ENCODE measurements at places on chromosomes 5 and 9.
A peak's percentile ranks its signal among the peaks of the same experiment; 100 is the strongest.

GRCh38 chr5:73450672-73451223, 2.2 kb upstream of the FOXD1 start:
- DNase-seq, result no peak

GRCh38 chr5:133205649-133206048, 153.8 kb downstream of the HSPA4 start:
- no peak for DNase-seq

GRCh38 chr9:130433168-130433946, 11.4 kb upstream of the ASS1 start:
- DNase-seq, result no peak

GRCh38 chr5:88770276-88771257, 112.4 kb downstream of the MEF2C start:
- no peak for DNase-seq

DNA sequence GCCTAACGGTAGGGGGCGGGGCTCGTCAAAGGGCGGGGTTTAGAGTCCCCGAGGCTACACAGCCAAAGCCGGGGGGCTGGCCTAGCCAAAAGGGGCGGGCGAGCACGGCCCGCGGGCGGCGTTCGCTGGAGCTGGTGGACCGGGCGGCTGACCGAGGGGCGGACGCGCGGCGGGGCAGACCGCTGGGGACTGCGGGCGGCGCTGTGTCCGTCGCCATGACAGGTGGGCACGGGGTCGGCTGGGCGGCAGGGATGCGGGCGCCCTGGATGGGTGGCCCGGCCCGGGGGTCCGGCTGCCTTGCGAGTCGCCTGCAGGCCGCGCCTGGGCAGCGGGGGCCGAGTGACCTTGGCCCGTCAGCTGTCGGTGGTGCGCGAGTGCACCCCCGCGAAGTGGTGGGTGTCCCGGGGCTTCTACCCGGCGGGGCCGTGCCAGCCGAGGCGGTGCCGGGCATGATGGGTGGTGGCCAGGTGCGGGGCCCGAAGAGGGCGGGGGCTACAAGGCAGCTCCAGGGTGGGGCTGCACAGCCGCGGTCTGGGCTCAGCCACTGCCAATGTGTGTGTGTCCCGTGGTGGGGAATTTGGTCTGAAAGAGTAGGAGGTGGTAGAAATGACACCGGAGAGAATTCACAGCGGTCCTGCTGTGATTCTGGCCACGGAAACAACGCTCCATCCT, at the start of gene CARD19:
CARD19 (plus strand) TSS at position 87 of the 672 bp plus-strand sequence; CDS start at position 216, 129 bp downstream.
- DNase-seq, result peak; percentile 15

GRCh38 chr9:133645021-133645765, 9.0 kb downstream of the DBH start:
- no peak for DNase-seq

- no peak for DNase-seq
These were observed 424.0 kb upstream of the ZNF462 start for GRCh38 chr9:106438928-106439327.

DNA sequence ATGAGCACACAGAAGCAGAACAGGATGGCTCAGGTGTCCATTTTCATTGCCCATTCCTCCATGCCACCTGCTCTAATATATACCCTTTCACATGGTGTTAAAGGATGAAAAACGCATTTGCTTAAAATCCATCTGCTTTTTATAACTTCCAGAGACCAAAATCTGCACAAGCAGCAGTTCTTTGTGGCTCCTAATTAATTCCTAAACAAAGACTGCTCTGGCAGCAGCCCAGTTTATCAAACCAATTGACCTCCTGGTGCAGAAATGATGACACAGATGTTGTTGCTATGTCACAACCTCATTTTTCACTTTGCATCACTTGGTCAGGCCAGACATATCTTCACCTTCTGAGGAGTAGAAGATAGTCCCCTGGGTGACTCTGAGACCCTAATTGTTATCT, 141.2 kb downstream of the ASTN2 start:
- no peak for DNase-seq

GRCh38 chr5:149544028-149544420, 7.2 kb downstream of the CSNK1A1 start:
- no peak for DNase-seq

GRCh38 chr9:116060631-116061030, 93.0 kb upstream of the PAPPA start:
- DNase-seq, result no peak

DNA sequence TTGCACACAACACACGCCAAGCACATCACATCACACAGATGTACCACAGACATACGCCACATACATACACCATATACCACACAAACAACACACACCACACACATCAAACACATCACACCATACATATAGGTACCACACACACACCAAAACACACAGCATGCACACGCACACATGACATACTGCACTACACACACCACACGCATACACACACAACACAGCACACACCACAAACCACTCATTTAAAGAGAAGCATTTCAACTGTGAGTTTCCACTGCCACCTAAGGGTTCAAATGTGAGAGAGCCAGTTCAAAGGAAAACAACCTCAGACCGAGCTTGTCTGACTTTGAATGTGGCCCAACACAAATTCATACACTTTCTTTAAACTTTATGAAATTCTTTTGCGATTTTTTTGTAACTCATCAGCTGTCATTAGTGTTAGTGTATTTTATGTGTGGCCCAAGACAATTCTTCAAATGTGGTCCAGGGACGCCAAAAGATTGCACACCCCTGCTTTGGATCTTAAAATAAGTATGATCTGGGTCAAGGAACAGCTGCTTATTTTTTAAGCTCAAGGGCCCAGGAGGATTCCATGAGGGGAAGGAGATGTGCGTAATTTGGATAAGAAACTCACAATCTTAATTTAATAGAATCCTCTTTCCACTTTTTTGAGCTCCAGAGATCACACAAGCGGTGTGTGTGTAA, 494.6 kb downstream of the GADD45G start:
- no peak for DNase-seq

- DNase-seq, result peak; percentile 66
These were observed 363.5 kb downstream of the NDUFS4 start for GRCh38 chr5:53923961-53924360.

Data from renal cortex interstitium (tissue), 15 donors.